Activated CD4-positive, alpha-beta T cell treated with anti-CD3 and anti-CD28 coated beads for 1 hour (primary cell): ENCODE measurements at places on chromosomes 2 and 18.

DNA sequence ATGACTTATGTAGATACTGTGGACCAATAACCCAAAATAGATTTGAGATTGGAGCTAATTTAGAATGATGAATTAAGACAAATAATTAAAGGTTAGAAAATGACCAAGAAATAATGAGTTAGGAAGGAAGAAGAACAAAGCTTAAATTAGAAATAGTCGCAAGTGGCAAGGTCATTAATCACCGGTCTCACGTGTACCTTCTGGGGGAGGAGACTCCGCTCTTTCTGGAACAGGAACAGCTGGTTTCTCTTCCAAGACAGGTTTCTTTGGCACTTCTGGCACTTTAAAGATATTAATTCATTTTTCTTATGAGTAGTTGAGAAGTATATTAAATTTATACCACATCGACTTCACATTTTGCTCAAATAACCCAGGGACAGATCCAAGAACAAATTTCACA lies 156.7 kb downstream of the TTN start:
- no peak for DNase-seq

- DNase-seq: no peak
Measured at GRCh38 chr2:195356026-195356425, 301.0 kb upstream of the SLC39A10 start.

GRCh38 chr2:151774506-151774905 lies 40.2 kb upstream of the NEB start:
- DNase-seq: no peak

DNA sequence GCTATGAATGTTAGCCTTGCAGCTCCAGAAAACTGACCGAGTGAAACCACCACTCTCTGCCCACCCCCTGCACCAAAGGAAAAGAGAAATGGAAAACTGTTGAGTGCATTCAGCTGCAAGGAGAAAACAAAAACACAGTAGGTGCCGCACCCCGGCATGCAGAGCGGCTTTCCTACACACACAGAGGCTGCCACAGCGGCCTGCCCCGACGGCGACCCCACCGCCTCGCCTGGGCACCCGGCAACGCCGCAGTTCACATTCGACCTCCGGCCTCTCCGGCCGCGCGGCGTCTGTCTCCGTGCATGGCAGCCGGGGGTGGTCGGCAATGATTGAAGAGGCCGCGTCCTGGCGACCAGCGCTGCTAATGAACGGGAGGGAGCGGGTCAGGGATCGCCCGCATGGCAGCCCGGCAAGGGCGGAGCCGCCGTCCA lies 417.1 kb upstream of the SALL3 start:
- no peak for DNase-seq

DNA sequence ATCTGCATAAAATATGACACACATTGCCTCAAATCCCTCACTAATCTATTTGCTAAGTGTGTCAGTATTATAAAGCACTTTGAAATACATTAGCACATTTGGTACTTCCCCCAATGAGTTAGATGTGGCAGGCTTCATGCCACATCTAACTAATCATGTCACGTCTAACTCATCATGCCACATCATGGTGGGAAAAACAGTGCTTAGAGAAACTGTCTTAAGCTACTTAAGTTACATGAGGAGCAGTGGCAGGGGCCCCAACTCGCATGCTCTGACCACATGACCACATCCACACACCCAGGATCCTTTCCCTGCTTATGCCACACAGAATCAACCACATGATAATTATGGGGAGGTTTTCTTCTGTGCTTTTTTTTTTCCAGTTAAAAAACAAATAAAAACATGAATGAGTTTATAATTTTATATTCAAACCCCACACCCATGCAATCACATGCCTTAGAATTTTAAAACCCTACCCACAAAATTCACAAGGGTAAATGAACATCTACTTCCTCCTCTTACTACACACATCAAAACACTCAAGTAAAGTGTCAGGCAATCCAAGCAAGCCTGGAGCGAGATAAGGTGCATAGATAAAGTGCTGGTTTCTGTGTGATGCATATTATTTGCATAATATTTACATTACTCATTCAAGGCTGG lies 1.6 kb downstream of the ABCA12 start:
- DNase-seq: no peak

GRCh38 chr2:222722327-222722946 lies 51.0 kb downstream of the MOGAT1 start:
- DNase-seq: no peak

DNA sequence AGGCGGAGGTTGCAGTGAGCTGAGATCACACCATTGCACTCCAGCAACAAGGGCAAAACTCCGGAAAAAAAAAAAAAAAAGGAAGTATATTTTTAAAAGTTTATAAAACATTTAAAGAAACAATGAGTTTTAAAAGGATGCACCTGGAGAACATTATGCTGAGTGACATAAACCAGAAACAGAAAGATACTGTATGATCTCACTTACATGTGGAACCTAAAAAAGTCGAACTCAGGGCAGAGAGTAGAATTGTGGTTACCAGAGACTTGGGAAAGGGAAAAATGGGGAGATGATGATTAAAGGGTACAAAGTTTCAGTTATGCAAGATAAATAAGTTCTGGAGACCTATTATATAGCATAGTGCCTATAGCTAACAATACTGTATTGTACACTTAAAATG lies 52.8 kb upstream of the RTN4 start:
- no peak for DNase-seq
